Activated CD4-positive, alpha-beta T cell treated with anti-CD3 and anti-CD28 coated beads, Interleukin-2, amount 50 U/mL, for 24 hours (primary cell): ENCODE measurements at places on chromosomes 6 and 20.

DNA sequence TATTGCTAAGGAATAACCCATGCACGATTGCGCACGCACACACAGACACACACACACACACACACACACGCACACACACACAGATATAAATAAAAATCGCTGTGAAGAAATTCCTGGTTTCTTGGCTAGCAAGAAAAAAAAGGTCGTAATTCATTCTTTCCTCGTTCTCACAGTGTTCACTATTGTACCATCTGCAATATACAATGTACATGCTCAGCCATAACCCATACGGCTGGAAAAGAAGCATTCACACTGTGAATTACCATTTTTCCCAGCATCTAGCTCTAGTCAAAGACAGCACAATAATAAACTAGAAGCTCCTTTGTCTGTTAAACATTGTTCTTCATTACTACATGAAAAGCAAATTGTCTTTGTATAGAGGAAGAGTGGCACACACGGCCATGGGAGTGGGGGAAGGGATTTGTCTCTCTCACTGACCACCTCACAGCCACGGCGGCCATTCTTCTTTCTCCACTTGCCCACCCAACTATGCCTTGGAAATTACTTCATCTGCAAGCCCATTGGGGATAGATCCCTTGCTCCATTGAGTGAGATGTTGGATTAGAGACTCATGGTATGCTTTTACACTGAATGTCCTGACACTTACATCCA lies 115.3 kb upstream of the ID4 start:
- DNase-seq = no peak

- DNase-seq = no peak
Measured at GRCh38 chr6:156840606-156841005, 63.4 kb downstream of the ARID1B start.

GRCh38 chr6:43493833-43494232 lies 16.3 kb downstream of the LRRC73 start:
- DNase-seq = no peak

GRCh38 chr6:78911218-78911940 lies 44.0 kb downstream of the IRAK1BP1 start:
- DNase-seq = no peak

- no peak for DNase-seq
Measured at GRCh38 chr20:62935968-62936585, 1.9 kb upstream of the GID8 start.

DNA sequence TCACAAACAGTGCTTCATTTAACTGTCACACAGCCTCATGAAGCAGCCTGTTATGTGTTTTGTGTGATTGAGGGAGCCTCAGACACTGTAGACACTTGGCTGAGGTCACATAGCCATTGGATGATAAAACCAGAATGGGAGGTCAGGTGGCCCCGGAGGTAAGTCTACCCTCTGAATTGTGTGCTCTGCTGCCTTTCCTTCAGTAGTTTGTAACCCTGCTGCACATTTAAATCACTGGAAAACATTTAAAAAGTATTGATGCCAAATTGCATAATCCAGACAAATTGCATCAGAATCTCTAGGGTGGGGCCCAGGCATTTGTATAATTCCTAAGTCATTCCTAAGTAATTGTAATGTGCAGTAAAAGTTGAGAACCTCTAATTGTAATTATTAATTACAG lies 85.2 kb upstream of the ECI2 start:
- DNase-seq = no peak

GRCh38 chr6:135346747-135347146 lies 150.8 kb downstream of the AHI1 start:
- no peak for DNase-seq

DNA sequence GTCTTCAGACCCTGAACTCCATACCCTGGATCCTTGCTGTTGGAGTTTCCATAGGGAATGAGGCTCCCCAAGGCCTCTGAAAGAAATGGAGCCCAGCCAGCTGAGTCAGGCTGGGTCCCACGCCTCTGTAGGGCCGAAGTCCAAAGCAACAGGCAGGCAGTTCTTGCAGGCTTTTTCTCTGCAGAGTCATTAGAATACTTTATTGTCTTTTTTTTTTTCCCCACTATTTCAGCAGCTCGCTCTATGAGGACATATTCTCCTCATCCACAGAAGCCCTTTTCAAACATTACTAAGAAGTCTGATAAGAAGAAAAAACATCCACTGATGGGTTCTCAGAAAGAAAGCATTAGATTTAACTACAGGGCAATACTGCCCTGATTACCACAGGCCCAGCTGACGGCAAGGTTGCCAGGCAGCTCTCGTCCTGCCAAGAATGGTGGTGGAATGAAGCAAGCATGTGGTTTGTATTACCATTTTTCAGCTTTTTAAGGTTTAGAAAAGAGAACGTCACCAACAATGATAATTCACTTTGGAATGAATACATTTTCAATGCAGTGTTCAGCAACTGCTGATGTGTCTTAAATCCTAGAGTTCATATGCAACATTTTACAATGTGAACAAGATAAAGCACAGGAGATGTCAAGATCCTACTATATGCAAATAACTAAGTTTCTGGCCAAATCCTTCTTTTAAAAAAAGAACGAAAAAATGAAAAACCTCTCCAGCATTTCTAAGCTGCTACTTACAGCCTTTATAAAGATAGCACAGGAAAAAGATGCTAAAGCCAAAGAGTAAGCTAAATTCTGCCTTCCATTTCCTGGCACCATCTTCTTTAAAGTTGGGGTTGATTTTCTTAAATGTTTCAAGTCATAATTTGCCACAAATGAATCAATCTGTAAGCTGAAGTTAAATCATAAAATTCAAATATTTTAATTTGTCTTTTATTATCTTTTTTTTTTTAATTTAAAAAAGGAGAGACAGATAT lies 223.6 kb upstream of the CITED2 start:
- DNase-seq = no peak

DNA sequence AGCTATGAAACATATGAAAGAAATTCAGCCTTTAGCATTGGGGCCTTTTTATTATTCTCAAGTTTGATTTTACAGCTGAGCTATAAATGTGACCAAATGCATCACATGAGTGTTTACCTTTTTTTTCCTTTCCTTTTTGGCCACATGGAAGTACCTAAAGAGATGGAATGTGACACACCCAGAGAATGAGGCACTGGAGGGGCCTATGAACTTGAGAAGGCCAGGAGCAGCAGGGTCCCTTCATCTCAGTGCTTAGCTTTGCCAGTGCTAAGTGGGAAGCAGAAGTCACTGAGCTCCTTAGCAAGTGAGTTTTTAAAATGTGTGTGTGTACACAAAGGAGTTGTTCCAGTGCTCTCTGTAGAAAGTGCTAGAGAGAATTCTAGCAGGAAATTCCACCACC lies 44.7 kb downstream of the RREB1 start:
- no peak for DNase-seq
